ENCODE measurements at places on chromosomes 16 and 17.

DNA sequence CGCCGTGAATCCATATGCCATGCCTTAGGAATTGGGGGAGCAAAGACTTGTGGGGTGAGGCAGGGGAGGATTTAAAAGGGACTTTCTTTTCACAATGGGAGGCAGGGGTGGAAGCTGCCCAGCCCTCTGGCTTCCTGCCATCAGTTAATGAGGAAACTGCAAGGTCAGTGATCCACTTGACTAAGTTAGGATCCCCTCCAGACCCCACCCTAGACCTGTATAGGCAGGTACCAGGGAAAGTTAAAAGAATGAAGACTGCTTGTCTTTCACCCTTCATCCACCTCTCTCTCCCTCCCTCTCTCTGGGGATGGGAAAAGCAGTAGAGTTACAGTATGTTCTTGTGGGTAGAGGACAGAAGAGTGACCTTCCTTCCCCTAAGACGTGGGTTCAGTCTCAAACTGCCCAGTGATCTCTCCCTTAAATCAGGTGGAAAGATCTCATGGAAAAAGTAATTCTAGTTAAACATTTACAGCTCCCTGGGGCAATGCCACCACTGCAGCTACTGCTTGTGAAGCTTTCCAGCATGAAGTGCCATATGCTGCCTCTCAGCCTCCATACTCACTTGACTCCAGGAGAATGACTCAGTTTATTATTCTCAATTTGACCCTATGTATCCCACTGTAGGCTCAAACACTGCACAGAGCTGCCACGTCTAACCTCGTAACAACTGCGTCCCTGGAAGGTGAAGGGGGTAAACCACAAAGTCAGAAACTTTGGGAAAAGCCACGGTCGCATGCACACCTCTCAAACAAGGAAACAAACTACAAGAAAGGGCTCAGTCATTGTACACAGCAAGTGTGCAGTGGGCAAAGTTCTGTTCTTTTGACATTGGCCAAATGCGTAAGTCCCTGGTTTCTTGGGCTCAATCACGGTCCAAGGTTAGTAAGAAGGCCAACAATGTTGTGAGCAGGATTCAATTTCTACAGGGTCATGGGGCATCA lies 1.2 kb downstream of the COA3 start:
- DNase-seq, result no peak

DNA sequence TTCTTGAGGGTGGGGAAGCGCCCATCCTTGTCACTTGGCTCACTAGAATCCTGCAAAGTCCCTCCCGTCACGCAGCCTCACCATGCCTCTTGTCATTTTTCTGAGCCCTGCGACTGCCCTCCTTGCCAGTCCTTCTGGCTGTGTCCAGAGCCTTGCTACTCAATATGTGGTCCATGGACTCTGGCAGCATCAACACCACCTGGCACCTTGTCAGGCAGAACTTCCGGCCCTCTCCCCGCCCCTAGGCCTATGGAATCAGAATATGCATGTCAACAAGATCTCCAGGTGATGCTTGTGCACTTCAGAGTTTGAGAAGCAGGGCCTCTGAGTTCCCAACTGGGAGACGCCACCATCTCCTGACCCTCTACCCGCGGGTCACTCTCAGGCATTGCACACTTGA lies 12.1 kb downstream of the PIMREG start:
- DNase-seq, result no peak

GRCh38 chr16:84730406-84731106 lies 30.8 kb downstream of the USP10 start:
- no peak for DNase-seq

DNA sequence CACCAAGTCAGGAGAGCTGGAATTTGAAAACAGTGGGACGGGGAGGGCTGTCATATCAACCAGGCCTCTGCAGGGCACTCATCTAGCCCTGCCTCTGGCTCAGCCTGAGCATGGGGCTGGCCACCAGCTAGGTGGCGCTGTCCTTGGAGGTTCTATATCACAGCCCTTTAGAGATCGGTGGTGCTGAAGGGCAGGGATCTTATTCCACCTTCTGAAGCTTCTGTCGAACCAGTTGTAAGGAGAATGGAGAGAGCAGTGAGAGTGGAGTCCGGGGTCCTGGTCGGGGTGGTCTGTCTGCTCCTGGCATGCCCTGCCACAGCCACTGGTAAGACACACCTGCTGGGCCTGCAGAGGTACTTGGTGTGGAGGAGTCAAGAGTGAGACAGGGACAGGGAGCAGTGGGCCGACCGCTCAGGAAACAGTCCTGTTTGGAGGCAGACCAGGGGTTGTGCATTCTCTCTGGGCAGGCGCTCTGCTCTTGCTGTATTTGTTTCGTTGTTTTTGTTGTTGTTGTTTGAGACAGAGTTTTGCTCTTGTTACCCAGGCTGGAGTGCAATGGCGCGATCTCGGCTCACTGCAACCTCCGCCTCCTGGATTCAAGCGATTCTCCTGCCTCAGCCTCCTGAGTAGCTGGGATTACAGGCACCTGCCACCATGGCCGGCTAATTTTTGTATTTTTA lies at the start of gene CES3:
TSS of gene CES3 (plus strand) at position 202 of the 680 bp plus-strand sequence. CDS start at position 244, 42 bp downstream.
- no peak for DNase-seq

GRCh38 chr17:14308636-14308964 lies 7.7 kb downstream of the HS3ST3B1 start:
- no peak for DNase-seq

DNA sequence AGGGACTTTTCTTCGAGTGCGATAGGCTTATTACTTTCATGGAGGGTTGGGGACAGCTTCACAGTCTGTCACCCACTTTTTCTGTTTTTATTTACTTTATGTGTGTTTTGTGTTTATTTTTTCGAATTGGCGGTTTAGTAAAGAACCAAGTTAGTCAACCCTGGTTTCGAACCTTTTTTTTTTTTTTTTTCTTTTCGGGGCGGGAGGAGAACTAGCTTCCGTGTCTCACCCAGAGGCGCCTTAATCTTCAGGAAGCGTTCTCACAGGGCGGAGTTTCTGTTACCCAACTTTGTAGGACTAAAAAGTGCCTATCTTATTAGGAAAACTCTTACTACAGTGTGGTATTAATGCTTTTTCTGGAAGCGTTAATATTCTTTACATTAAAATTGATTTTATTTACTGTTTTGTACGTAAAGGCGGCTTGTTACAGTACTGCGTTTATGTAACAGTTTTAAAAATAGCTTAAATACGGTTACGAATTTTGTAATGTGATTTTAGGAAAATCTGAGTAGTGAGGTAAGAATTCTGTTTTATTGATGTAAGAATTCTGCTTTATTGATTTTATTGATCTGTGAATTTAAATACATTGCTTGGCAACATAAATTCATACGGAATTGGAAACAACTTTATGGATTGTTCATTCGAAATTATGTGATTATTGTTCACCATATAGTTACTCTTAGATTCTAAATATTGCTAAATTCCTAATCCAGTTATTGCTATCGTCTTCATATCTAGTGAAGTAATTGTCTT lies 885 bp downstream of the ZNF207 start:
- DNase-seq, result no peak

- no peak for DNase-seq
These were observed 72.6 kb upstream of the METRNL start for GRCh38 chr17:83006515-83007455.

DNA sequence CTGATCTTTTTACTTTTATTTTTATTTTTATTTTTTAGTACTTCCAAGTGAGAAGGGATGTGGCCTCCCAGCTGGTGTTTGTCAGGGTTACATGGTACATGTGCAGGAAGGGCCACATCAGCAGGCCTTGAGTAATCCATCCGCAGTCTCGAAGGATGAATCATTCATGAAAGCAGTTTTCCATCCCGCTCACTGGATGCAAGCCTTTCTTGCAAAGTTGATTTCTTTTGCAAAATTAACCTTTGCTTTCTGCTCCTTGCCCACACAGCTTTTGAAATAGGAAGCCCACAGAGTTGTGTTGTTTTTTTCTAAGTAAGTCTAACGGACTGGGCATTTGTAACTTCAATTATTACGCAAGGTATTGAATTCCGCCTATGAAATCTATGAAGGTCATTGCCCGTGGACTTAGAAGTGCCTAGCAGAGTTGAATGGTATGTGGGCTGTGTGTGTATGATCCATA lies 157.4 kb downstream of the PRKCA start:
- DNase-seq, result no peak

- no peak for DNase-seq
These were observed 35.9 kb upstream of the ZNF469 start for GRCh38 chr16:88346680-88347505.

DNA sequence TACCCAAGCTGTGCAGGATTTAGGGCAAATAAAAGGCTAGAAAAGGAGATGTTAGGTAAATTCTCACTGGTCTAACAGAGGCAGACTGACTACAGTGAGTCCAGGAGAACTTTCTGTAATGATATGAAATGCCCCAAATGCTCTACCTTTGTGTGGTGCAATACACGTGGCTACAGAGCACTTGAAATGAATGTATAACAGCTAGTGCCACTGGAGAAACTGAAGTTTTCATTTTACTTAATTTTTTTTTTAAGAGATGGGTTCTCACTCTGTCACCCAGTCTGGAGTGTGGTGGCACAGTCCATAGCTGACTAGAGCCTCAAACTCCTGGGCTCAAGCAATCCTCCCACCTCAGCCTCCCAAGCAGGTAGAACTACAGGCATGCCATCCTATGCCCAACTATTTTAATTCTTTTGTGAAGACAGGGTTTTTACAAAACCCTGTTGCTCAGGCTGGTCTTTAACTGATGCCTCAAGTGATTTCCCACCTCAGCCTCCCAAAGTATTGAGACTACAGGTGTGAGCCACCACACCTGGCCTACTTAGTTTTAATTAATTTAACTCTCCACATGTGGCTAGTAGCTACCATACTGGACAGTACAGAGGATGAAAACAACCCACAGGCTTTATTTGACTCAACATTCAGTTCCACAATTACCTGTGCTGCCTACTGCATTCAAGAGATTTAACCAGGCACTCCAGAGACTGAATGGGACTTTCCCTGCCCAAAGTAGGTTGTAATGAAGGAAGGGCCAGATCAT lies 84.8 kb upstream of the PLEKHM1 start:
- DNase-seq, result no peak

All from omental fat pad (tissue), 4 donors.